ENCODE measurements at places on chromosomes 7 and 10. TPM values are rescaled to one million over a fixed set of nuclear protein-coding genes. Genes with fewer than 3 reads are reported as not detected.

- no peaks in the 10 kb centered on the region for H3K4me1 ChIP-seq
- H3K4me3 ChIP-seq = no peak overlapping the region
- DNase-seq = no peak
- H3K27ac ChIP-seq = no peak overlapping the region
These were observed 701.4 kb downstream of the PARD3 start for GRCh38 chr10:34113504-34114225.

Gene MOGAT3
- 2.6 TPM for total RNA-seq

- H3K27ac ChIP-seq = no peak overlapping the region
- no peaks in the 10 kb centered on the region for H3K27me3 ChIP-seq
- H3K4me1 ChIP-seq = no peaks in the 10 kb centered on the region
- H3K36me3 ChIP-seq = no peaks in the 10 kb centered on the region
- H3K4me3 ChIP-seq = no peak overlapping the region
- no peak for DNase-seq
These were observed 268.0 kb upstream of the SEMA3D start for GRCh38 chr7:85454904-85455303.

DNA sequence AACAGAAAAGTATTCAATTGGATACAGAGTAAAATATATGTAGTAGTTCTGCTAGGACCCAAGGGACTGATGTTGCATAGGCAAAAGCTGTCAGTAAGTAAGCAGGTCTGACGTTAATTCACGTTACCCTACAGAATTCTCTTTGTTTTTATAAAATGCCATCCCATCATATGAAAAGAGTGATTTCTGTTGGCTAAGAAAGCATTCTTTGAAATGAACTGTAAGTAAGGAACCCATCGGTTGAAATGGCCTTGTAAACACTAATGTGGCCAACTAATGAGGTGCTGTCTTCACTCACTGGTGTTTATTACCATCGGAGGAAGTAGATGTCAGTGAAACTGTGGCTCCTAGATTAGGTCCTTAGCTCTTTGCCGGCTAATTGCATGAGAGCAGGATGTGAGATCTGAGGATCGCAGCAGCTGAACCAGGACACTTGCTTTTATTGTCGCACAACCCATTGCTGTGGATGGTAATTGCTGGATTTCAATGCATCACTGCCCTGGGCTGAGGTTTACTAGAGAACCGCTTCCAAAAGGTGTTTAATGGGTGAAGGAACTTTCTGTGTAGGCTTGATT, 49.5 kb downstream of the UBE3C start:
- H3K27me3 ChIP-seq = no peaks in the 10 kb centered on the region
- peaks cover 8% of the 10 kb centered on the region for H3K36me3 ChIP-seq
- no peak for DNase-seq
- no peak overlapping the region for H3K4me3 ChIP-seq
- no peak overlapping the region for H3K27ac ChIP-seq

Gene BTBD16
- total RNA-seq = not detected

DNA sequence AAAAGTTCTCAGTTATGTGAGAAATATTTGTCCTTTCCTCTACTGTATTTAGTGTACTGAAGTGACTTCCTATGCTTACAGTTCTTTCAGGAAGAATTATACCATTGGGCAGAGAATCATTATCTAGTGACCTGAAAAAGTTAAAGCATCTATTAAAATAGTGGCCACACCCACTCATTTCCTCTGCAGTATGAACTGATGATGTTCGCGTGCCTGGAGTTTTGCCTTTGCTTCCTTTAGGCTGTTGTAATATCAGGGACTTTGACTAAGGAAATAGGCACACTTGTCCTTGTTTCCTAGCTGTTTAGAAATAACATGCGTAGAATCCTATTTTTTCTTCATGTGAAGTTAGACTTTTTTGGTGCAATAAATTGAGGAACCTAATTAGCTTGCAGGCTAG, 100.7 kb downstream of the ZMYND11 start:
- no peak overlapping the region for H3K27ac ChIP-seq
- H3K4me3 ChIP-seq = no peak overlapping the region
- no peaks in the 10 kb centered on the region for H3K27me3 ChIP-seq
- H3K4me1 ChIP-seq = no peaks in the 10 kb centered on the region
- H3K36me3 ChIP-seq = no peaks in the 10 kb centered on the region
- DNase-seq = no peak

DNA sequence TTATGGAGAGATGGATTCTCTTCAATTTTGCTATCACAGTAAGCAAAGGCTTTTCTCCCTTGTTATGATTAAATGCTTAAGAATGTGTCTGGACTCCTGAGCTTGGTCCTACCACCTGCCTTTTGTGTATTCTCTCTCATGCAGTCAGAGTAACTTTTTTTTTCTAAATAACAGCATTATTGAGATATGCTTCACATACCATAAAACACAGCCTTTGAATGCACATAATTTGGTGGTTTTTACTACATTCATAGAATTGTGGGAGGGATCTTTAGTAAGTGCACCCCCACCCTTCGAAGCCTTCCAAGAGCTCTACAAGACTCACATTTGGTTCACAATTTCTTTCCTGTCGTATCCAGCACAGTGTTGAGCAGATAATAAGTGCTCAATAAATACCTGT, 175.5 kb downstream of the ADAM12 start:
- no peaks in the 10 kb centered on the region for H3K36me3 ChIP-seq
- no peak overlapping the region for H3K27ac ChIP-seq
- H3K27me3 ChIP-seq = no peaks in the 10 kb centered on the region
- H3K4me1 ChIP-seq = no peaks in the 10 kb centered on the region
- no peak for DNase-seq

Gene CC2D2B
- 2.9 TPM for total RNA-seq
